ENCODE measurements at places on chromosomes 7 and 10. TPM values are rescaled to one million over a fixed set of nuclear protein-coding genes. Genes with fewer than 3 reads are reported as not detected.

Gene C7orf57
- total RNA-seq = not detected

- DNase-seq = no peak
Measured at GRCh38 chr7:129122751-129123509, 21.6 kb upstream of the TSPAN33 start.

GRCh38 chr10:44990965-44991364, 9.8 kb upstream of the ZNF22 start:
- peak; percentile 65 for DNase-seq

GRCh38 chr7:44309271-44310091, 15.9 kb downstream of the CAMK2B start:
- DNase-seq = peak; percentile 68

- no peak for DNase-seq
Measured at GRCh38 chr7:20971219-20971618, 184.5 kb upstream of the SP8 start.

Data from sigmoid colon (tissue), 7 donors.